ENCODE measurements at places on chromosomes 6 and 20. TPM values are rescaled to one million over a fixed set of nuclear protein-coding genes. Genes with fewer than 3 reads are reported as not detected.
A peak's percentile ranks its signal among the peaks of the same experiment; 100 is the strongest.

DNA sequence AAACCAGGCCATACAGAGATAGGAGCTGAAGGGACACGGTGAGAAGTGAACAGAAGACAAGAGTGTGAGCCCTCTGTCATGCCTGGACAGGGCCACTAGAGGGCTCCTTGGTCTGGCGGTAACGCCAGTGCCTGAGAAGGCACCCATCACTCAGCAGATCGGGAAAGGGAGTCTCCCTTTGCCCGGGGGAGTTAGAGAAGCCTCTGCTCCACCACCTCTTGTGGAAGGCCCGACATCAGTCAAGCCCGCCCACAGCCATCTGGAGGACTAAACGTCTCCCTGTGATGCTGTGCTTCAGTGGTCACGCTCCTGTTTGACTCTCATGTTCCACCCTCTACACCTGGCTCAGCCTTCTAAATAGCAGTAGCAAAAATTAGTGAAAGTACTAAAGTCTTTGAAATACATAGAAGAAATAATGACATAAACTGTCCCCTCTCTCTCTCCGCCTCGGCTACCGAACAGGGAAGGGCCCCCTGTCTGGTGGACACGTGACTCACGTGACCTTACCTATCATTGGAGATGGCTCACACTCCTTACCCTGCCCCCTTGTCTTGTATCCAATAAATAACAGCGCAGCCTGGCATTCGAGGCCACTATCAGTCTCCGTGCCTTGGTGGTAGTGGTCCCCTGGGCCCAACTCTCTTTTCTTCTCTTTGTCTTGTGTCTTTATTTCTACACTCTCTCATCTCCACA, 66.7 kb downstream of the RPP21 start:
- DNase-seq: peak; percentile 55

DNA sequence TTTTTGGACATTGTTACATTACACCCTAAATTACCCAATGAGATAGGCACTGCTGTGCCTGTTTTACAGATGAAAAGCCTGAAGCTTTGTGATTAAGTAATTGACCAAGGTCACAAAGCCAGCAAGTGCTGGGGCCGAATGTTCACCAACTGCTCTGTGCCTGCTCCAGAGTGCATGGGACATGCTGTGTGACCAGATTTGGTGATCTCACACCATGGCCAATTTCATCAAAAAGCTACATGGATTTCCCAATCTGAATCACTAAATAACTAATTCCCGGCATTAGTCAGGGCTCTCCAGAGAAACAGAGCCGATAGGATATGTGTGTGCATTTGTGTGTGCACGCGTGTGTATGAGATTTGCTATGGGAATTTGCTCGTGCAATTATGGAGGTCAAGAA, 228.3 kb upstream of the ECI2 start:
- no peak for DNase-seq

- DNase-seq: no peak
Measured at GRCh38 chr6:53682632-53683031, 17.1 kb upstream of the KLHL31 start.

GRCh38 chr6:56145616-56146015, 101.8 kb downstream of the COL21A1 start:
- no peak for DNase-seq

- DNase-seq: no peak
Measured at GRCh38 chr20:24968278-24968800, 19.3 kb downstream of the CST7 start.

GRCh38 chr6:112359863-112360262, 12.7 kb downstream of the RFPL4B start:
- DNase-seq: no peak

DNA sequence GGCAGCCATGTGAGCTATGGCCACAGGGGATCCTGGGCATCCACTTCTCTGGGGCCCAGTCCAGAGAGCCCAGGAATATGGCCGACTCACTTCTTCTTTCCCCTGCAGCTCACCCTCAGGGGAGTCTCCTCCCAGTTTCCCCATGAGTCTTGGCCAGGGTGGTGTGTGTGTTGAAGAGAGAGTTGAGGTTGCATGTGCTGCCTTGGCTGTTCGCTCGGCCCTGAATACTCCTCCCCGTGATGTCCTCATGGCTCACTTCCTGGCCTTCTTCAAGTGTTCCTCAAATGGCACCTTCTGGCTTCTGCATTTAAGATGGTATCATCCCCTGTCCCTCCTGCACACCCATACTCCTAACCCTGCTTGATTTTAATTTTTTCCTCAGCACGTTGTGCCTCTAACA, 3.2 kb upstream of the TREML1 start:
- DNase-seq: no peak

DNA sequence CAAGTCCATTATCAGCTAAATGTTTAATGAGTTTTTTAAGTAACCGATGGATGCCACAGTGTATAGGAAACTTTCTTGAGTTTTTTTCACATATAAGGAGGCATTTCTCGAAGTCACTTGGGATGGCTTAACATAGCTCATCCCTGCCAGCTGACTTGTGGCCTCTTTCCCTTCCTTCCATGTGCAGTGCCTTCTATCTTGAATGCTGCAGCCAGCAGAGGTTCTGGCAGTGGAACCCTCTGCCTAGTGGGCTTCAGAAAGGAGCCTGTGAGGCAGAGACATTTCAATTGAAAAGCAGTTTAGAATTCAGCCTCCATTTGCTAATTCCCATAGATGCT, 51.9 kb downstream of the AKAP12 start:
- no peak for DNase-seq

- DNase-seq: no peak
Measured at GRCh38 chr20:52493171-52493721, 301.7 kb upstream of the ZFP64 start.

DNA sequence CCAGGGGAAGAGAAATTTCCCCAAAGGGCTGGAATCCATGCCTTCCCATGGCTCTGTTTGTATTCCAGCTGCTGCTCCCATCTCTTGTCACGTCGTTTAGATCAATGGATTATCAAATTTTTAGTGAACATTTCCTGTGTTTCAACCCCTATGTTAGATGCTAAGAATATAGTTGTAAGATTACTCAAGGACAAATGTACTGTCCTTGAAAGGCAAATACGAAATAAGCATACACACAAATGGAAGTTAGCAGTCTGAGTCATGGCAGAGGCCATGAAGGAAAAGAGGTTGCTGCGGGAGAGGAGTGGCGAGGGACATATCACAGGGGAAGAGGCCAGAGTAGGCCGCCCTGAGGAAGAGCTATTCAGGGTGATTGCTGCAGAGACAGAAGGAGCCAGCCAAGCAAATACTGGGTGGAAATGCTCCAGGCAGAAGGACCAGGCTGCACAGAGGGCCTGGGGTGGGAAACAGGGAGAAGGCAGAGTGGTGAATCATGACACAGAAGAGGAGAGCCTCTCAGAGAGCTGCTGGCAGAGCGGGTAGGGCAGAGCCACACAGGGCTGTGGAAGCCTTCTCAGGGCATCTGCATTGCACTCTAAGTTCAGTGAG, 219.2 kb upstream of the LRFN2 start:
- no peak for DNase-seq

- DNase-seq: no peak
Measured at GRCh38 chr20:24653306-24653705, 183.9 kb downstream of the SYNDIG1 start.

GRCh38 chr6:17583811-17584210, 16.3 kb upstream of the FAM8A1 start:
- DNase-seq: no peak

GRCh38 chr6:63174173-63174572, 37.1 kb upstream of the FKBP1C start:
- DNase-seq: no peak

GRCh38 chr20:36541227-36541767, at the start of gene MYL9:
TSS of gene MYL9 (plus strand) at chr20:36541519. CDS start at chr20:36544885, 3,366 bp downstream.
- peak; percentile 36 for DNase-seq

DNA sequence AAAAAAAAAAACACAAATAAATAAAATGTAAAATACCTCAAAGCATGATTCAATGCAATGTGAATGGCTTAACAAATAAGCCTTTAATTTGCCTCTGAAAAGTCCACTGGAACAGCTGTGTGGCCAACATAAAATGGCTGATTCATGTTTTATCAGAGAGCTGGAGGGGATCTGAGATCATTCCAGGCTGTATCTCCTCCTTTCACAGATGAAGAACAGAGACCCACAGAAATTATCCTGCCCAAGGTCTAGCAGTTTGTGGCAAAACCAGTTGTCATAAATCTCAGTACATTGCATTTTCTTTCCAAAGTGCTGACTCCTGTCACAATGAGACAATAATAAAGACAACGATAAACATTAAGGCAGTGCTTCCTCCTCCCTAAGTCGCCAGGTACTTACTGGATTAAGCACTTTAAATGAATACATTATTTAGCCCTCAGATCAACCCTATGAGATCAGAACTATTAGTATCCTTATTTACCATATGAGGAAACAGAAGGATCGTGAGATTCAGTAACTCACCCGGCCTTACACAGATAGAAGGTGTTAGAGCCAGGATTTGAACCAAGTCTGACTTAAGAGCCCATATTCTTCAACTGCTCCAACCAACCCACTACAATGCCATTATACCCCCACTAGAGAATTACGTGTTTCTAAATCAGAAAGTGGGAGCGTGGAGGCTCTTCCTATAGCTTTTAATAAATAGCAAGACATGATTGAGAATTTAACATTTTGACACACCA, 118.3 kb downstream of the KIF13A start:
- no peak for DNase-seq

DNA sequence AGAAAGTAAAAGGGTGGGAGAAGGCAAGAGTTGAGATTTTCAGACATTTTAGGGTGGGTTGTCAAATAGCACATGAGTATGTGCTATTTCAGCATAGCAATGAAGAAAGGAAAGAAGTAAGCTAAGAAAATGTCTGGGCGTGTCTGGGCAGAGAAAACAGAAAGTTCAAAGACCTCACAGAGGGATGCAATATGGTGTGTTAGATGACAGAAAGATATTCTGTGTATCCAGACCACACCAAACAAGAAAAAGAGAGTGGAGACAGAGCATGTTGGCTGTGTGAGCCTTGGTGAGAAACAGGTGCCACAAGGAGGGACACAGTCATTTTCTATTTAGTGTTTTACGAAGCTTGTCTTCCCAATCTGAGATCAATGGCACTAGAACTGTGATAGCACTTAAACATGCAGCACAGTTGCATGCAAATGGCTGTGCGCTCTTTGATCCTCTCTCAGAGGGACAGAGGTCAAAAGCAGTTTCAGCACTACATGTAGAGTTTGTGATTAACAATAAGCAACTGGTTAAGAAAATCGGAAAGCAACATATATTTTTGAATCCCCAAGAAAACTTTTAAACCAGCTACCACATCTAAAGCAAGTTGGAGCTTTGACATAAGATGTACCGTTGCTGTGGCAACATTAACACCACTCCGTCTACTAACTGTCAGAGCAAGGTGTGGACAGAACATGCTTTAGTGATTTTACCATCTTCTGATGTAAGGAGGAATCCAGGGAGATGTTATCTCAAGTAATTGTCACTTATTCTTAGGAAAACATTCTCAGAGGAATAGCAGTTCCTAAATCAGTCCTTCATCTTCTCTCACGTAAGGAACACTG, 515.5 kb upstream of the NOX3 start:
- DNase-seq: no peak

GRCh38 chr6:5174244-5174643, 86.5 kb downstream of the LYRM4 start:
- DNase-seq: no peak

DNA sequence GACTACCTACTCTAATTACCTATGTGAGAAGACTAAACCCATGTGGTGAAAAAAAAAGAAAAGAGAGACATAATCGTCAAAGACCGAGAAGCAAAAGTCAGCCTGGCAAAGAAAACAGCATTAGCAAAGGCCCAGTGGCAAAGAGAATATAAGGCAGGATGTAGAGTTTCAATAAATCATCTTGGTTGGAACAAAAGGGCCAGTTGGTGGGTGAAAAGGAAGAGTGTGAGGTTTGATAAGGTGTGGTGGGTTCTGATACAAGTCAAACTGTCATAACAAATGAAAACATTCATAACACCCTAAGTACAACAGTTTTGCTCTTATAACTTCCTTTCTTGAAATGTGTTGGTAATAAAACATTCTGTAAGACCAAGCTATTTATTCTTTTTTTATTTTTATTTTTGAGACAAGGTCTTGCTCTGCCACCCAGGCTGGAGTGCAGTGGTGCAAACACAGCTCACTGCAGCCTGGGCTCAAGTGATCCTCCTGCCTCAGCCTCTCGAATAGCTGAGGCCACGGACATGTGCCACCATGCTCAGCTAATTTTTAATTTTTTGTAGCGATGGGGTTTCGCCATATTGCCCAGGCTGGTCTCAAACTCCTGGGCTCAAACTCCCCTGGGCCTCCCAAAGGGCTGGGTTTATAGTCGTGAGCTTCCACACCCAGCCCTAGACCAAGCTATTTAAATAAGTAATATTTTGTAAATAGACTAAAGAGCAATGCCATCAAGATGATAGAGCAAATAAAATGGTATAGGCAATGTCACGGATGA, 18.9 kb upstream of the GTF3C6 start:
- DNase-seq: no peak

GRCh38 chr6:41318654-41319565, 16.5 kb upstream of the NCR2 start:
- DNase-seq: peak; percentile 77

GRCh38 chr6:140849456-140849855, 1283.3 kb upstream of the GJE1 start:
- DNase-seq: no peak

GRCh38 chr6:136889271-136890193, 32.6 kb upstream of the SLC35D3 start:
- DNase-seq: no peak

LPA gene
- 0.43 TPM for total RNA-seq

SEL1L2 gene
- not detected for total RNA-seq

ID1 gene
- 5.8 TPM for total RNA-seq

RSPH4A gene
- total RNA-seq: 2.4 TPM

JAG1 gene
- 67.7 TPM for total RNA-seq

E2F1 gene
- total RNA-seq: 94.9 TPM

NKAIN2 gene
- total RNA-seq: 0.36 TPM

DNMT3B gene
- total RNA-seq: 58.0 TPM

IL22RA2 gene
- total RNA-seq: not detected

SLC18B1 gene
- 18.4 TPM for total RNA-seq

RTN4IP1 gene
- 9.8 TPM for total RNA-seq

MEI4 gene
- total RNA-seq: 0.44 TPM

TREM2 gene
- total RNA-seq: not detected

BPIFB4 gene
- total RNA-seq: not detected

KIAA1755 gene
- total RNA-seq: 9.5 TPM

Measured in neural crest cell (in vitro differentiated cells).